ENCODE measurements at places on chromosomes 13 and 19. TPM values are rescaled to one million over a fixed set of nuclear protein-coding genes. Genes with fewer than 3 reads are reported as not detected.
A peak's percentile ranks its signal among the peaks of the same experiment; 100 is the strongest.

The WDR87 gene
- total RNA-seq: not detected

The TMEM143 gene
- 13.2 TPM for total RNA-seq

DNA sequence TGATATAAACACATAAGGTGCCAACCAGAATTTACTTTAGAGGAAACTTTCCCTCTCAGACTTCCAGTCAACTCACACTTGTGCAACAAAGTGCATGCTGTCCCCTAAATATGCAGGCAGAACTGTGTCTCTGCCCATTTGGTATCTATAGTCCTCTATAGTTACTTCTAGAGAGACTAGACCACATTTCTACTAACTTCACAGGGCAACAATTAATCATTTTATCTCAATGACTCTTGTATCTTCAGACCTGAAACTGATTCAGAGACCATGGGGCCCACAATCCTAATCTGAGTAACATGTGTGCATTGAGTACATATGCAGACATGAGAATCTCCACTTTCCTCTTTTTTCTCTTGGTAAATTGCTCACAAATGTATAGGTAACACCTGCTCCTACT, 158.1 kb downstream of the ZNF486 start:
- no peak for DNase-seq

- no peak for DNase-seq
These were observed 14.6 kb downstream of the MPND start for GRCh38 chr19:4357921-4358326.

DNA sequence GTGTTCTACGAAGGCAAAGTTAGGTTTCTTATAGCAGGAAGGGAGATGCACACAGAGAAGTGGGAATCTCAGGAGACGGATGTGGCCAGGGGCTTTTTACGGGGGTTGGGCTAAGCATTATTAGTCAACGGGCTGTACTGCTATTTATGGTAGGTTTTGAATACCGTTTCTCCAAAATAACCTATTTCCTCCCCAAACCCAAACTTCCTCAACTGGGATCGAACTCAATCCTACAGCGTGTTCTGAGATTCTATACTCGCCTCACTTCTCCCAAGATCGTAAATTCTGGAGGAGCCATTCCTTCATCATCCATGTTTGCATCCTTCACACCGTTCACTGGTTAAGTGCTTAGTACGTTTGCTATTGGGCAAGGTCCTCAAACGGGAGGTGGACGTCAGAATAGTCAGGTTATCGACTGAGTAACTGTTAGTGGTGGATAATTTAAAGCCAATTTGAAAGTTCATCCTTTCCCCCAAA, 1.2 kb upstream of the TRIM13 start:
- no peak for DNase-seq

The SLC7A10 gene
- 0.25 TPM for total RNA-seq

The NLRP11 gene
- 0.86 TPM for total RNA-seq

DNA sequence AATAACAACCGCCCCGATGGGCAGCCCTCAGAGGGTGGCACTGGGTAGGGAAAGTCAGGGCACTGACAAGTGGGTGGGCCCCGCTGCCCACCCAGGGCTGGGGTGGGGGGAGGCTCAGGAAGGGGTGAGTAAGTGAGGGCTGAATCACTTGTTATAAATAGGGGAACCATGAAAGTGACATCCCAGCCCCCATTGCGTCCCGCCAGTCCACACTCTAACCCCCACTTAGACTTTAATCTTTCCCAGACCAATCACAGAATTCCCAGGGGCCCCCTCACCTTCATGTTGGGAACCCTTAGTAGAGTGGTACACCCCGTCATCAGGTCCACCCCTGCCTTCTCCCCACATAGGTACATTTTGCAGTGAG, 37.0 kb upstream of the NANOS3 start:
- DNase-seq: no peak

- peak; percentile 18 for DNase-seq
These were observed 16.2 kb downstream of the NUFIP1 start for GRCh38 chr13:44972956-44973581.

DNA sequence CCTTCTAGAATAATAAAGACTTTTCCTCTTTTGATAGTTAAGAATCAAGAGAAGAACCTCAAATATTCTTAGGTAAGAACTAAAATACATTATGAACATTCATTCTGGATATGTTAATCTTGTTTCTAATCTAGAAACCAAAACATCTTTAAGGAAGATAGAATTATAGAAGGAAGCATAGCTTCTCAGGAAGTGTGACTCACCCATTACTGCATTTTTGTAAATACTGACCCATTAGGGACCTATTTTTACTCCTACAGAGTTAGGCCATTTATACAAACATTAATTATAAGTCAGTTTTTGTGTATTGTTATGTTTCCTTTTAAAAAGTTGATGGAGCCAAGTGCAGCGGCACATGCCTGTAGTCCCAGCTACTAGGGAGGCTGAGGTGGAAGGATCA, 147.1 kb downstream of the NUFIP1 start:
- no peak for DNase-seq

- DNase-seq: no peak
These were observed at the start of gene HSPB6 for GRCh38 chr19:35756377-35757230. Gene HSPB6, minus strand, starts transcription at chr19:35757029. Its CDS starts 21 bp downstream, at chr19:35757008.

GRCh38 chr19:4032436-4032835, 24.9 kb downstream of the PIAS4 start:
- no peak for DNase-seq

GRCh38 chr19:10230173-10230860, 814 bp downstream of the S1PR2 start:
- DNase-seq: no peak

The SIGLECL1 gene
- not detected for total RNA-seq

The TRMT1 gene
- 84.4 TPM for total RNA-seq

The IRGC gene
- total RNA-seq: not detected

DNA sequence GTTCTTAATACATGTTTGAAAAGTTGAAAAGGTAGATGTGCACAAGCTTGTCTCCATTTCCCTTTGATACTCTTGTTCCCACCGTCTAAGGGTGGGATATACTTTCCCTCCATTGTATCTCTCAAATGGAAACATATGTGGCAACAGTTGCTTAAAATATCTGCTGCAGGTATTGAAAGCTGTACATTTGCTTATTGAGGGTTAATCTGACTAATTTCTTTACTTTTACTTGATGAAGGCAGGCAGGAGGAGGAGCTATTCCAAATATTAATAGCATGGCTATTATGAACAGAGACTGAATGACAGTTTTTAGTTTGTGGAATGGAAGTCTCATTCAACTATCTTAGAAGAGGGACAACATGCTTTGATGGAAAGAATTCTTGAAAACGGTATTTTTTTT, 103.8 kb downstream of the SLC10A2 start:
- DNase-seq: no peak

The ZNF558 gene
- 34.2 TPM for total RNA-seq

DNA sequence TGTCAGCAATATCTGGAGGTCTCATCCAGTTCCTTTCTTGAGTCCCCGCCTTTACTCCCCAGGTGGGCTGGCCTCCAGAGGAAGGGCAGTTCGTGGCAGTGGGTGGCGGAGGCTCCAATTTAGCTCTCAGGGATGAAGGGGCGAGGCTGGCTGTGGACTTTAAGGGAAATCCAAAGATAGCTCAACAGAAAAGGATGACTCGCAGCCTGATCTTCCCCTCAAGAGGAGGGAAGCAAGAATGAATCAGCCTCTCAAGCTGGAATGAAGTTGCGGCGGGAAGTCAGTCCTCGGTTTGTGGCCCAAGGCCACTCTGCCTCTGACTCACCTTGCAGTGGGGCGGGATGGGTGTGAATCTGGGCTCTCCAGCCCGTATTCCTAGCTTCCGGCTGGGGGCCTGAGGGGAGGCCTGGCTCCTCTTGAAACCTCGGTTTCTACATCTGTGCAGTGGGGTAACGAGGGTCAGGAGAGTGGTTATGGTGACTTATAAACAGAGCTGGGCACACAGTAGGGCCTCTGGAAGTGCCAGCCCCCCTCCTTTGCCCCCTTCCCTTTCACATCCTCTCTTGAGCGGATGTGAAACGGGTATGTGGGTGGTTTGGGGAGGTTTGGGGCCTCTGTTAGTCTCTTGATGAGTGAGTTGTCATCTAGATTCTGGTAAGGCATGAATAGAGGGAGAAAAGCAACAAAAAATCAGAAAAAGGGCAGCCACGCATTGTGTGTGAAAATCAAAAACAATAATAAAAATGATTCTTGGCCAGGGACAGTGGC, 10.5 kb upstream of the SMG9 start:
- peak; percentile 93 for DNase-seq

The SPIB gene
- total RNA-seq: 0.96 TPM

The SMIM44 gene
- not detected for total RNA-seq

The TDRD12 gene
- 0.30 TPM for total RNA-seq

The PRODH2 gene
- total RNA-seq: 0.44 TPM

DNA sequence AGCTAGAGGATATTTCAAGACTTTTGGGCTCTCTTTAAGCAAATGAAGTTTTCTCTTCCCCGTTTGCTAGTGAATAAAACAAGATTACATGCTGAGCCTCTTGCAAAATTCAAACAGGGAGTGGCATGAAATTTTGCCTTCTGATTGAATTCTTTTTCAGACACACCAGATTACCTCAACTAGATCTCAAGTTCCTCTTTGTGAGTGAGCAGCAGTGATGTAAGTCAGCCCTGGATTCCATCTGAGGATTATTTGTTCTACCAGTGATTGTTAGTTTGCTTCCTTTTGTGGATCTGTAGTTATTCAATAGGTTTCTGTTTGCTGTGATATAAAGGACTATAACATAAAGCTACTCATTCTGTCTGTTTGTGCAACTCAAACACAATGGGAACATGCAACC, 407.7 kb downstream of the LMO7 start:
- DNase-seq: no peak

The IGFL3 gene
- total RNA-seq: not detected

- no peak for DNase-seq
These were observed 187.6 kb upstream of the TSC22D1 start for GRCh38 chr13:44763615-44764301.

DNA sequence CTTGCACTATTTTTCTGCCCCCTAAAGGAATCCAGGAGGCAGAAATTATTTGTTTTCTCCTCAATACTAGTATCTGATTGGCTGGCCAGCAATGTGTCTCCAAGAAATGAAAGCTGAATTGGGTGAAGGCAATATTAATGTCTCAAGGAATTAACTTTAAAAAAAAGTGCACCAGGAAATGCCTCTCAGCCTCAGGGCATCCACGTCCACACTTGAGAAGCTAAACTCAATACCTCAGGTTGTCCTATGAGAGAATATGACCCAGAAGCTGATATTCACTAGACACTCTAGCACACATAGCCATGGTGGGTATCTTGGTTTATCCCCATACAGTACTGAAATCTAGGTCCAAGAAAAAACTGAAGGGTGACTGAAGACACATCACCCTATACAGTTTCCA, 2.1 kb downstream of the ZNF91 start:
- no peak for DNase-seq

GRCh38 chr19:49890349-49891311, 6.1 kb downstream of the IL4I1 start:
- DNase-seq: no peak

DNA sequence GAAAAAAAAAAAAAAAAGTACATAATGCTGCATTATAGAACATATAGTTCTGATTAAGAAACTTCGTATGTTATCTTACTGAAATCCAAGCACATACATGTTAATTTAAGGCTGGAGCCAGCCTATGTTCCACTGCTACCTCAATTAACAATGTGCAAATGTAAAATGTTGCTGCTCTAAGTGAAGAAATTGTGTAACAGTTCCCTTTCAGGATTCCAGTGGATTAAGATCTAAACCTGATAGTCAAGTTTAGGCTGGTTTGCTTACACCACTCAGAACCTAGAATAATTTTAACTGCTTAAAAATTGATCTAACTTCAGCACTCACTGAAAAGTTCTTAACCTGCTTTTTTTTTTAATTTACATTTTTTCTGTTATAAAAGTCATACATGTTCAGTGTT, 4.2 kb downstream of the VPS36 start:
- DNase-seq: no peak

The ZNF98 gene
- not detected for total RNA-seq

- no peak for DNase-seq
These were observed 25.2 kb downstream of the IGFL1 start for GRCh38 chr19:46254776-46255175.

DNA sequence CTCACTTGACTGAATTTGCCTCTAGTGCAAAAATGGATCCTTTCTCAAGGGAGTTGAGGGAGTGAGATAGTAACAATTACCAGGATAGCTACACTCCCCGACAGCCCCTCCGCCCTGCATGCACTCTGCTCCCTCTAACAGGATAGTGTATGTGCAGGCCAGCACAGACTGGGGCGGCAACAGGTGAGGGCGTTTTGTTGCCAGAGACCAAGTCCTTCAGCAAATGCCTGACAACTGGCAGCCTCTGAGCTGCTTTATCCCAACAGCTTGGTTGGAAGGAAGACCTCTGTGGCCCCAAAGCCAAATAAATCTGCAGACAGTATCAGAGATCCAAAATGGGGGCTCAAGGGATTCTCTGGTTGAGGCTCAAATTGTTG, 86.6 kb downstream of the SLC7A1 start:
- no peak for DNase-seq

The RHPN2 gene
- 33.3 TPM for total RNA-seq

- DNase-seq: no peak
These were observed 25.3 kb upstream of the CPB2 start for GRCh38 chr13:46129955-46130618.

DNA sequence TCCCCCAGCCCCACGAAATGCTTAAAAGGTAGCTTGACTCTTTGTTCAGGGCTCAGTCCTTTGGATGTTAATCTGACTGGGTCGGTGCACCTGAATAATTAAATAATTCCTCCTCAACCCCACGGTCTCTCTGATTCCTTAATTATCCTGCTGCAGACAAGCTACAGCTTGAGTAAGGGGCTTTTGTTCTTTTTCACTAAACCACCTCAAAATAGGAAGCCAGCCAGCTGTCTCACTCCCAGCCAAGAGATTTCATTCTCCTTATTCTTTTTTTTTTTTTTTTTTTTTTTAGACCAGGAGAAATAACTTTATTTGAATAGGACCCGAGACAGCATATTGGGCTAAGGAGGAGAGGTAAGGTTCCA, 7.9 kb upstream of the FCGBP start:
- no peak for DNase-seq

- no peak for DNase-seq
These were observed 107.7 kb downstream of the COL4A1 start for GRCh38 chr13:110199046-110199831.

DNA sequence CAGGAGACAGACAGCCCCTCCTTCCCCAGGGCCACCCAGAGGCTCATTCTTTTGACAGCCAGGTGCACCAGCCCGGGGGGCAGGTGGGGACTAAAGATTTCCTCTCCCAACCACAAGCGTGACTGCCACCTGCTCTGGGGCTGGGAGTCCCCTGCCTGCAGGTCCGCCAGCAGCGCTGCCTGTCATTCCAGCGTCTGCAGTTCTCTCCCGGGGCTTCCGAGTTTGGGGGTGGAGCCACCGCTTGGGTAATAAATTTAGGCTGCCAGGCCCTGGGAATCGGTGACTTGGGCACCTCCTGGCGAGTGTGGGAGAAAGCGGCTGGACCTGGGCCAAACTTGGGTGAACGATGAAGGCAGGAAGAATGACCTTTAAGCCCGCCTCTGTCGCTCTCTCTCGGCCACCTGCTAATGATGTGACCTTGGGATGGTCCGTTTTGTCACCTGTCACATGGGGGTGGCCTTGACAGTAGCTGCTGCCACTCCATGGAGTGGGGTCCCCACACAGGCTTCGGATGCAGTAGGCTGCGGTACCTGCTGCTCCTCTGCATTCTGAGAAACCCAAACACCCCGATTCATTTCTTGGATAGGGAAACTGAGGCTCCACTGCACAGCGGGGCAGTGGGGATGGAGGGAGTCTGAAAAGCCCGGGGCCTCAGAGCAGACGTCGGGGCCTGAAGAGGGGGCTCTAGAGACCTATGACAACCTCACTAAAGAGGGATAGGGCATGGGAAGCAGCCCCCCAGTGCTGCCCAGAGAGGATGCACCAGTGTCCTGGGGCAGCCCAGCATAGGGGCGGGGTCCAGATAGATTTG, 12.8 kb downstream of the FUT6 start:
- peak; percentile 74 for DNase-seq

Data from HCT116 (cell line).